ENCODE measurements at places on chromosomes 16 and 17. TPM values are rescaled to one million over a fixed set of nuclear protein-coding genes. Genes with fewer than 3 reads are reported as not detected.

The MRPL45 gene
- total RNA-seq: 46.8 TPM

GRCh38 chr17:81523402-81524038 lies 4.7 kb upstream of the FSCN2 start:
- DNase-seq: peak; percentile 21

GRCh38 chr17:50668025-50668837 lies 33.5 kb downstream of the ABCC3 start:
- peak; percentile 41 for DNase-seq

DNA sequence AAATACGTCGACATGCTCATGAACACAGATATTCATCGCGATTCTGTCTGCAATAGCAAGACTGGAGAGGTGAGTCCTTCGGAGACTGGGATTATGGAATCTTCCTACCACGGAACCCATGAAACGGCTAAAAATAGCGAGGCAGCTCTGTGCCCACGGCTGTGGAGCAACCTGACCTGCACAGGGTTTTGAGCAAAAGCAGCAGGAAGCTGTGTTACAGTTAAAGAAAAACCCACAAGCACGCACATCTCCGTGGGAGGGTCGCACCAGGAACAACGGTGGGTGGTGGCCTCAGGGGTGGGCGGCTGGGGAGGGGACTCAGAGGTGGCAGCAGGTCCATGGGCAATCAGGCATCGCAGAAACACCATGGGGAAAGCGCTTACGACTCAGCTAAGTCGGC lies 24.8 kb downstream of the SLC38A10 start:
- no peak for DNase-seq

DNA sequence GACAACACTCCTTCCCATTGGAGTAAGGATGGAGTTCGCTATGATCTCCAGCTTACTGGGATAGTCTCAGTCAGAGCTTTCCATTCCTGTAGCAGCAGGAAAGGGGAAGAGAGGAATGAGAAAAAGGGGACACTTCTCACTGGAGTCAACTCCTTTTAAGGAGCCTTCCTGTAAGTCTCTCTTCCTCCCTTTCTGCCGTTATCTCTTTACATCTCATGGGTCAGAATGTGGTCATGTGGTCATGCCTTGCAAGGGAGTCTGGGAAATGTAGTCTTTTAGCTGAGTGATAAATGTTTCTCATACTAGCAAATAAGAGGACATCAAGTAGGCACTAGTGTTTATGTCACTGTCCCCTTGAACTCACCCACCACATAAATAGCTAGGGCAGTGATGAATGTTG lies 227.3 kb downstream of the HAPSTR1 start:
- DNase-seq: no peak

The TMIGD1 gene
- total RNA-seq: not detected

- no peak for DNase-seq
Measured at GRCh38 chr16:1890708-1891050, 18.7 kb upstream of the MEIOB start.

DNA sequence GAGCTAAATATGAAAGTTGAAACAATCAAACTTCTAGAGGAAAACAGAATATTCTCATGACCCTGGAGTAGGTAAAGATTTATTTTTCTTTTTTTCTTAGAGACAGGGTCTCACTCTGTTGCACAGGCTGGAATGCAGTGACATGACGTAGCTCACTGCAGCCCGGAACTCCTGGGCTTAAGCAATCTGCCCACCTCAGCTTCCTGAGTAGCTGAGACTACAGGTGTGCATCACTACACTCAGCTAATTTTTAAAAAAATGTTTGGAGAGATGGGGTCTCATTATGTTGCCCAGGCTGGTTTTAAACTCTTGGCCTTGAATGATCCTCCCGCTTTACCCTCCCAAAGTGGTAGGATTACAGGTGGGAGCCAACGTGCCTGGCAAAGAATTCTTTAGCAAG lies 15.5 kb downstream of the IKZF3 start:
- DNase-seq: no peak

GRCh38 chr17:31608659-31609254 lies 217.3 kb downstream of the RAB11FIP4 start:
- DNase-seq: peak; percentile 35

The GNPTG gene
- 14.7 TPM for total RNA-seq

GRCh38 chr16:19776565-19776964 lies 58.5 kb downstream of the IQCK start:
- no peak for DNase-seq

All from IMR-90 (cell line).